ENCODE measurements at places on chromosomes 3 and 15.
A peak's percentile ranks its signal among the peaks of the same experiment; 100 is the strongest.

GRCh38 chr3:184461219-184461618 is 81.4 kb downstream of the CHRD start:
- no peak for DNase-seq

GRCh38 chr15:43544266-43544665 is 26.9 kb downstream of the MAP1A start:
- DNase-seq: no peak

DNA sequence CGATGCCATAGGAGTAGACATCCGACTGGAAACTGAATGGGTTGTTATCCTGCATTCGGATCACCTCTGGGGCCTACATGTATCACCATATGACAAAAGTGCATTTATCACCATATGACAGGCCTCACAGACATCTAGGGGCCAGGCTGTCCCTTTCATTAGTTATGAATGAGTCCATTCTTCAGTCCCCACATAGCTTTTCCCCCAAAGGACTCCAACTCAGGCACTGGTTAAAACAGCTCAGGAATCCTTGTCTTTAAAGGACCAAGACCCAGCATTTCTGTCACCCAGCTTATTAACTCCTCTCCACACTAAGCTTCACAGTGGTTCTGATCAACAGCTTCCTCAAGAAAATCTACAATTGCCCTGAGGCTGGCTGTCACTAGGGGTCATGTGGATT is 28.3 kb downstream of the MKRN2 start:
- no peak for DNase-seq

DNA sequence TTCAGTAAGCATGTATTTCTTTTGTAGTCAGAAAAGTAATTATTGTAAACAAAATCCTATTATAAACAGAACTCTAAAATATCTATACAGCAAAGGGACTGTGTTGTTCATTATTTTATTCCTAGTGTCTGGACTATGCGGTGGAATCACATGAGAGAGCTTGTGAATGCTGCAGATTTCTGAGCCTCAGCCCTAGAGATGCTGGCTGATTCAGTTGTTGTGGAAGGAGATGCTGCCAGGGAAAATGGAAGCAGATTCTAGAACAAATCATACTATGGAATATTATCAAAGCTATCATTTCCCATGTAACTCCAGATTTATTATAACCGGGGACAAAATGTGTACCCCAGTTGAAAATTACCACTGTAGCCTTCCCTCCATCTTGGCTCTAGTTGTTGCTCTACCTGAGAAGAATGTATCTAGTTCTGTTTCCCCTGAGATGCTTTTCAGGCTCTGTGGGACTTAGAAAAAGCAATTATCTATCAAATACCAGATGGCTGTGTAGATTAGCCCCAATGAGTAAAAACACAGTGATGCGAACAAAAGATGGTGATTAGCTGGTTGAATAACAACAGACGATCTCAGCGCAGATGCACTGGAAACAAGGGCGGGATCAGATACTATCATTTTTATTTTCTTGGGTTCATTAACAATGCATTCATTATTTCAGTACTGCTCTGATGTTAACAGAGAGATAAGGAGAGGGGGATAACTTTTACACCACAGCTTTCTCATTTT is 131.3 kb downstream of the TMEM108 start:
- DNase-seq: no peak

DNA sequence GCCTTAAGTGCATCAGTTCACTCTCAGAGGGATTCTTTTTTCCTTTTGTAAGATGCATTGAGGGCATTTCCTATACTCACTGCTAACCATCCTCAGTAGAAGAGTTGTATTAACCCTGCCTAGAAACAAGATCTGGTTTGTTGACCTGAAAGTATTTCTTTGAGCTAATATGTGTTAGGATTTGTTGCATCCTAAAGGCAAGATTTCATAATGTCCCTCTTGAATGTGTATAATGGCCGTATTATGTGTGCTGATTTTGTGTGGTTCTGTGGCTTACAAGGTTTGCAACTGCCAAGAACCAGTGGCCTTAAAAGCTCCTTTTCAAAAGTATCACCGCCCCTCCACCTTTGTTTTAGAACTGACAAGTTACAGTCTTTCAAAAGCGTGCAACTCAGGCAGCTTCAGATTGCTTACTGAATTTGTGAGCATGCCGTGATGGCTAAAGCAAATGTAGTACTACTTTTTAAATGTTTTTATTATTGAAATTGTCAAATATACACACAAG is 182.0 kb upstream of the BHLHE40 start:
- no peak for DNase-seq

GRCh38 chr15:79030470-79030869 is 60.1 kb downstream of the RASGRF1 start:
- no peak for DNase-seq

DNA sequence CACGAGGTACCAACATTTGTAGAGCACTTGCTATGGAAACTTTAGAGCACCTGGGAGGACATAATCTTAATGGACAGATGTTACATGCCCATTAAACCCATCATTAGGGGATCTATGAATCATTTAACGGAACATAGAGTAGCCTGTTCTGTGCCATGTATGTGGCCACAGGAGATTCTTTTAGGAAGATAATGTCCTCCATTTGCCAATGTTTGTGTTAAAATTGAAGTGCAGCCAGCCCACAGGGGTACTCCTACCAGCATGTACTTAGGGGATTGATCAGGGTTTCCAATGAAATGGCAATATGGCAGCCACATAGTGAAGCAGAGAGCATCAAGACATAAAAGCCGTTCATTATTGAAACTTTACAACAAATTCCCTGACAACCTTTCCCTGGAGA is 70.7 kb downstream of the TNIK start:
- no peak for DNase-seq

DNA sequence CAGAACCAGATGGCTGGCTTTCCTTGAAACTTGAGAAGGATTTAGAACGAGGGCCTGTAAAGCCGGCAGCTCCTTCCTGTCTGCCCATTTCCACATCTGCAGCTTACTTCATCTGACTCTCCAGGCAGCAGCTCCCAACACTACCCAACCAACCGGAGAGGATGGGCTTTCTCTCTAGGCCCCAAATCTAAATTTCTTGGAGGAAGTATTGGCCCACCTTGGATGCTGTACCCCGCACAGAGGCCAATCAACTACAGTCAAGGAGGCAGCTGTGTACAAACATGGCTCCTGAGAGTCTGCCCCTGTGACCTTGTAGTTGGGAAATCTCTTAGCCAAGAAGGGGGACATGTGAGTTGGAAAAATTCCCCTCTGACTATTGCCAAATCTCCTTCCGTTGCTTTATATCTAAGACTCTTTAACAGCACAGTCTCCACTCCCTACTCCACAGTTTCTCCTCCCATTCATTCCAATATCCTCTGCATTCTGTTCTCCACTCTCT is 8.0 kb upstream of the ACAP2 start:
- DNase-seq: no peak

GRCh38 chr3:41209646-41210045 is 10.3 kb downstream of the CTNNB1 start:
- DNase-seq: no peak

GRCh38 chr3:62159709-62160092 is 213.6 kb downstream of the FEZF2 start:
- no peak for DNase-seq

DNA sequence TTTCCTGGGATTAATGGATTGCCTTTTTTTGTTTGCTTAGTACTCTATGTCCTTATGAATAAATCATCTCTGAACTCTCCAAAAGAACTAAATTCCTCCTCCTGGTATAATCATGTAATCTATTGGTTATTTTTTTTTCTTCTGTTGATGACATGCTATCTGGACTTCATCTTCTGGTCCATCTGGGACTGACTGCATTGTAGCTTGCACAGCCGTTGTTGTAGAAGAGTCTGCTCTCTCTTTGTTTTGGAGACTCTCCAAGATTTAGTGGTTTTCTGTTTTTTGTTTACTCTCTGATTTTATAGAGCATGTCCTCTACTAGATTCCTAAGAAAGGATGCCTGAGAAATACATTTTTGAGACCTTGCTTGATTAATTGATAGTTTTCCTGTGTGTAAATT is 19.1 kb downstream of the IREB2 start:
- peak; percentile 11 for DNase-seq

- no peak for DNase-seq
These were observed 121.5 kb downstream of the SLC9A9 start for GRCh38 chr3:143726727-143727126.

GRCh38 chr3:30586096-30586805 is 20.1 kb upstream of the TGFBR2 start:
- no peak for DNase-seq

- no peak for DNase-seq
These were observed 74.8 kb downstream of the CCR1 start for GRCh38 chr3:46133285-46133684.

GRCh38 chr3:140883428-140884040 is 58.1 kb upstream of the SLC25A36 start:
- DNase-seq: no peak

- no peak for DNase-seq
These were observed 254.1 kb upstream of the CTDSPL start for GRCh38 chr3:37607604-37608003.

DNA sequence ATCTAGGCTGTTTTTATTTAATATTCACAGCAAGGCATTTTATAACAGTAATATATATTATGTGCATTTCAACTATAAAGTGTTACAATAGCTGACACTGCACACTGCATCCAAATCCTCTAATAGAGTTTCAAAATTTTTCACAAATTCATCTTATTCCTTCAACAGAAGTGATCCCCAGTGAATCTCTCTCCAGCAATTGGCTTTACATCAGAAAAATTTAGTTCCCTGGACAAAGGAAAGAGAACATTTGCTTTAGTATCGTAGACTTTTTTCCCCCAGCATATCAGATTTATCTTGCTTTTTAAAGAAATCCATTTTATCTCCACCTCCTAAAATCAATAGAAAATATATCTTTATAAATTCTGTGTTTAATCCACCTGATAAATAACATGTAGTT is 868.6 kb downstream of the TBL1XR1 start:
- no peak for DNase-seq

- no peak for DNase-seq
These were observed 341.7 kb downstream of the CLSTN2 start for GRCh38 chr3:140276703-140277102.

- DNase-seq: no peak
These were observed 151.0 kb downstream of the FAM43A start for GRCh38 chr3:194836661-194837060.

DNA sequence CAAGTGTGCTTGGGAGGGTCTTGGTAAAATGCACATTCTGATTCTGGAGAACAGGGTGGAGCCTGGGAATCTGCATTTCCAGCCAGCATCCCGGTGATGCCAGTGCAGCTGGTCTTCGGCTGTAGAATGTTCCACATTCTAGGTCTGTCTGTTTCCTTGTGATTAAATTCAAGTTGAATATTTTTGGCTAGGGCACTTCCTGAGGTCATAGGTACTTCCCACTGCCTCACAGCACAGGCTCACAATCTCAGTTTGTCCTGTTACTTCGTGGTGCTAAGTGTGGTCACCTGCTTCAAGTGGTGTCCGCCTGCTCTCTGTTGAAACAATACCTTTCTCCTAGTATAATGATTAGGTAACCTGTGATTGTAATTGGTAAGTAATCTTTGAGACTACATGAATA is 40.1 kb downstream of the FLNB start:
- DNase-seq: no peak

DNA sequence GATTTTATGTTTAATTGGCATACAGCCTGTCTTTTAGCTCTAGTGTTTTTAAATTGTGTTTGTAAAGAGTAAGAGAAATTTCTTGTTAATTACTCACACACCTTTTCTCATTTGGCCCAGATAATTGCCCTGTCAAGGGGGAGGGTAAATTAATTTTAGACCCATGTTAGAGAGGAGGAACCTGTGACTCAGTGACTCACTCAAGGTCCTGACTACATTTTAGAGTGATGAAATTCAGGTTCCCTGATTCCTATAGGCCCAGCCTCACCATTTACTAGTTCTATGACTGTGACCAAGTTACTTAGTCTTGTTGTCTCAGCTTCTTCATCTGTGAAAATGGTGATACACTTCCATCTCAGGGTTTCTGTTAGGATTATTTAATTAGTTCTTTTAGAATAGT is 125.2 kb upstream of the DPH6 start:
- no peak for DNase-seq

DNA sequence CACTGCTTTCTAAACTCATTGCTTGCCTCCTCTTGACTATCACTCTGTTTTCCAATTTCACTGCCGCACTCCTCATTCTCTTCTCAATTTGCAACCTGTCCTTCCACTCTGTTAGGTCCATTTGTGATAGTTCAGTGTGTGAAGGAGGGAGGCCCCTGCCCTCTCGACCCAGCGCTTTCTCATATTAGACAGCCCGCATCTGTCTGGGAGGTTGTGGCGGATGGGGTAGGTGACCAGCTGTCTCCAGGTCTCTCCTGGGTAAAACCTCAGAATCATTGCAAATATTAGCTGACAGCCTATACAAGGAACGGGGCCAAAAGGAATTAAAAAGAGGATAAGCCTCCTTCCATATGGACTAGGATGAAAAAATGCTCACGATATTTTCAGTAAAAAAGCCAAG is 358.3 kb downstream of the SHQ1 start:
- no peak for DNase-seq

GRCh38 chr3:32256206-32256605 is 17.7 kb downstream of the CMTM8 start:
- DNase-seq: no peak

GRCh38 chr15:63436872-63437375 is 55.3 kb upstream of the CA12 start:
- peak; percentile 80 for DNase-seq

GRCh38 chr3:132539681-132540080 is 57.4 kb upstream of the ACKR4 start:
- no peak for DNase-seq

- peak; percentile 58 for DNase-seq
These were observed 976 bp downstream of the DIS3L start for GRCh38 chr15:66294157-66294931.

GRCh38 chr15:95249524-95249923 is 1018.2 kb downstream of the MCTP2 start:
- no peak for DNase-seq

DNA sequence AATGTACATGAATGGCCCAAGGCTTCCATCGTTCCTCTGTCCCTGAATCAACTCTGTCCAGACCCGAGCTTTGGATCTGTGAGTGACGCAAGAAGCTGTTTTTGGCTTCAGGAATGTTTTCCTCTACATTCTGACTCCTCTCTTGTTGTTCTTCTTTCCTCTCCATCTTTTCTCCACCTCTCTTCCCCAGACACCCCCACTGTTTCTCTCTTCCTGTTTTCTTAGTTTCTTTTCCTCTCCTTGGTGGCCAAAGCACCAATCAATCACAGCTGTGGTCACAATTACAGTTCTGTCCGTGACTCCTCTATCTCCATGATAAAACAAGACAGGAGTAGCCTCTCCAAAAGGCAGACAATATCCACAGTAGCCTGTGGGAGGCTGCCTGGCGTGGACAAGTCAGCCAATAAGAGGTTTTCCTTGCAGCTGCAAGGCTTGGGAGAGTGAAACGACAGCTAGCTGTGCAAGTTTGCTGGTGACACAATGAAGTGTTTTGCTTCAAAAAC is 4.9 kb upstream of the TMEM212 start:
- DNase-seq: no peak
